ENCODE measurements at places on chromosomes 16 and 17.
A peak's percentile ranks its signal among the peaks of the same experiment; 100 is the strongest.

DNA sequence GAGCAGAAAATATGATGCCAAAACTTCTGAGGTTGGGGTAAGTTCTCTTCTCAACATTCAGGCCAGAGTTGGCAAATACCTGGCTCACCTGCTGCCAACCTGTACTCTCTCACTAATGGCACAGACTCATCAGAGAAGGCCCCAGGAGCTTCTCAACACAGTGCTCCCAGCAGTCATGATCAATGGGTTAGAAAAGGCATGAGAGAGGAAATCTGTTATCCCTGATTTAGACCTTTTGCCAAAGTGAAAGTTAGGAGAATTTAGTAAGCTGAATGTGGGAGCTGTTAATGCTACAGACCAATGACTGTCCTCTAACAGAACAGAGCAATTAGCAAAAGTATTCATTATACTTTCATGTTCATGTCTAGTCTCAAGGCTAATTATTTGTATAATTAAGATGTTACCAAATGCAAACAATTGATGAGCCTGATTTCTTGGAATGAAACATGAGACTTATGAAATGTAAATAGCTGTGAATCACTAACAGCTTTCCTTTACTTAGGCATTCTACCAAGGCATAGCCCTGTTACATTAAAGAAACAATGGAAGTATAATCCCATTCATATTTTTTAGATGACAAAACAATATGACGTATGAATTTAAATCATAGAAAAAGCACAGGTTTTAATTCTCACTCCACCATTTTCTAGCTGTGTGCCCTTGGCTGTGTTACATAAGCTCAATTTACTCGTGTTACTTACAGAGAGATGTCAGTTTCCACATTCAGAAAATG is 68.7 kb upstream of the MARCHF10 start:
- no peaks in the 10 kb centered on the region for H3K27me3 ChIP-seq
- H3K36me3 ChIP-seq = no peaks in the 10 kb centered on the region
- no peak overlapping the region for H3K4me3 ChIP-seq
- DNase-seq = no peak
- H3K4me1 ChIP-seq = peaks cover 19% of the 10 kb centered on the region

DNA sequence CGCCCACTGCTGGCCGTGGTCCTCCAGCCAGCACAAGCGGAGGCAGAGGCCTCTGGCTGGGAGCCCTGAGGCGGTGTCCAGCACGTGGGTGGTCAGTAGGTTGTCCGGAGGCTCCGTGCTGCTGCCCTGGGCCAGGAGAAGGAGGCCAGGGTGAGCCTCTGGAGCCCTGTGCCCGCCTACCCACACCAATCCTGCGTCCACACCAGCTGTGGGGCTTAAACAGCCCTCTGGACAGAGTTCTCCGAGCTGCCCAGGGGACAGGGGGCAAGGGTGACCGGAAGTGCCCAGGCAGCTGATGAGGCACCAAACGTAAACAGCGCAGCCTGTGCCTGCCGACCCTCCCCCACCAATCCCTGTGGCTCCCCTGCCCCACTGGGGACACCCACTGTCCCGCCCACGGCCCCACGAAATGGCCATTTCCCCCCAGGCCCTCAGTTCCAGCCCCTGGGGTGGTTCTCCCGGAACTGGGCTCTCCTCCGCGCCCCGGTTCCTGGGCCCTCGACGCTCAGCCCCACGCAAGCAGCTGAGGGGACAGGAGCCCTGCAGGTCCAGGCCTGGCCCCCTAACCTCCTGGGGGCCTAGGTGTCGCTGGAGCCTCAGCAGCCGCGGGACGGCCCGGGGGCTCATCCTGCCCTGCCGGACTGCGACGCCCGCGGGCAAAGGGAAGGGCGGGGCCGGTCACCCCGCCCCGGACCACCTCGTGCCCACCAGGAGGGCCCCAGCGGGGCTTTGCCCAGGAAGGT is 27.9 kb upstream of the DBNDD1 start:
- H3K27me3 ChIP-seq = peaks cover 9% of the 10 kb centered on the region
- H3K4me3 ChIP-seq = no peak overlapping the region
- H3K27ac ChIP-seq = no peak overlapping the region
- no peaks in the 10 kb centered on the region for H3K4me1 ChIP-seq
- peak; percentile 50 for DNase-seq
- peaks cover 9% of the 10 kb centered on the region for H3K36me3 ChIP-seq

- no peak overlapping the region for H3K4me3 ChIP-seq
- H3K36me3 ChIP-seq = peaks cover 3% of the 10 kb centered on the region
- no peak overlapping the region for H3K27ac ChIP-seq
- H3K4me1 ChIP-seq = peaks cover 2% of the 10 kb centered on the region
- H3K27me3 ChIP-seq = peaks cover 1% of the 10 kb centered on the region
These were observed 57.9 kb upstream of the CACNG4 start for GRCh38 chr17:66906321-66907278.

GRCh38 chr17:76188213-76189016 is 47.4 kb upstream of the FOXJ1 start:
- no peaks in the 10 kb centered on the region for H3K27me3 ChIP-seq
- no peaks in the 10 kb centered on the region for H3K36me3 ChIP-seq
- no peak for DNase-seq
- no peak overlapping the region for H3K27ac ChIP-seq
- H3K4me3 ChIP-seq = no peak overlapping the region

DNA sequence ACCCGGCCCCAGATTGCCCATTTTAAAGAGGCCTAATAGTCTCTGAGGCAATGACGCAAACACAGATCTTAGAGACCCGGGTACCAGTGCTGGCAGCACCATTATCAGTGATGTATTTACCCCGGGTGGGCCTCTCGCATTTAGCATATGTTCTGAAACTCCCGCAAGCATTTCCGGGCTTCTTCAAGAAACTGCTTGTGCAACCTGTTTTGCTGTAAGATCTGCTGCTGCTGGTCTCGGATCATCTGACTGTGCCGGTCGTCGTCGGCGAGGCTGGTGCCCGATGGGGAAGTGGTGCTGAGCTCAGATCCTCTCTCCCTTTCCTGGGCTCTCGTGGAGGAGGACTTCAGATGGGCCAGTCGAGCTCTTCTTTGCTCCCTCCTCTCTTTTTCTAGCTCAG is 12.5 kb downstream of the CEP295NL start:
- H3K27me3 ChIP-seq = peaks cover 3% of the 10 kb centered on the region
- no peak for DNase-seq
- peaks cover 22% of the 10 kb centered on the region for H3K4me1 ChIP-seq
- no peaks in the 10 kb centered on the region for H3K36me3 ChIP-seq

DNA sequence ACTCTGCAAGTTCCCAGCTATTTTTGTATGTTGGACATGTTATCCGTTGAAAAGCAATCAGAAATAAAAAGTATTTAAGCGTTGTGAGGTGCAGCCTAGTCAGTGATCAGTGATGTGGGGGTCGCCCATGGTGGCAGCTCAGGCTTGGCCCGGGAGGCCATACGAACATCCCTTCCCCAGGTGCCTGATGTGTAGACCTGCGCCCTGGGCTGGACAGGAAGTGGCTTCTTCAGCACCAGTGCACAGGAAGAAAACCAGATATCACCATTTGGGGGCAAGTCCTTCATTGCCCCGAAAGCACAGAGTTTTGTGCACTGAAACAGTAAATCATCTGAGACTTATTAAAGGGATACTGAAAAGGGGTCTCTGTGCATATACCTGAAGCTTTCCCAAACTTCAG is 98.9 kb downstream of the SOCS1 start:
- no peak for DNase-seq
- H3K36me3 ChIP-seq = peaks cover 21% of the 10 kb centered on the region
- no peak overlapping the region for H3K27ac ChIP-seq
- H3K4me3 ChIP-seq = no peak overlapping the region
- peaks cover 8% of the 10 kb centered on the region for H3K27me3 ChIP-seq

DNA sequence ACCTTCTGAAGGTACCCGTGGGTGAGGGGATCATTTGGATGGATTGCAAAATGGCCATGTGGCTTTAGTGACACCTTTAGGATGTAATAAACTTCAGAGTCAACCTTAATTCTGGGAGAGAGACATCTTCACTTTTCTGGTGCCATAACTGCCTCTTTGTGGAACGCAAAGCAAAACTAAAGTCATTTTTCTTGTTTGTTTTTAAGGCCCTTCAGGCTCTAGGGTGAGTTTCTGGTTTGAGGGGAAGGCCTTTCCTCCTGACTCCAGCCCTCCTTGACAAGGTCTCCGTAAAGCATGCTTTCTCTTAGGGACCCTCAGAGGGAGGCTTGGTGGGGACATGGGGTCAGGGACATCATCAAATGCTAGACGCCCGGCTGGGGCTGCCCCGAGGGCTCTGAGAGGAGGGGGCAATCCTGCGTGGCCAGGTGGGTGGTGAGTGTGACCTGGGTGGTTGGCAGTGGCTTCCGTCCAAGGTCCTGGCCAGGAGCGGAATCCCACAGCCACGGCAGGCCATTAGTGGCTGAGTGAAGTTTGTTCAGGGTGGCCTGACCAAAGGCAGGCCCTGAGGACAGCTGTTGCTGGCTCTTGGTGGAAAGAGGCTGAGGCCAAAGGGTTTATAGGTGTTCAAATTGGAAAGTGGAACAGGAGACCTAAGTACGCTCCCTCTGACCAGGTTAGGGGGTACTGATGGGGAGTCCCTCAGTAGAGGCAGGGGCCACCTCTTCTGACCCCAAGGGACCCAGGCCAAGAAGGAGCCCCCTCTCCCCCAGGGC is 112.2 kb downstream of the METRNL start:
- no peak overlapping the region for H3K4me3 ChIP-seq
- no peaks in the 10 kb centered on the region for H3K4me1 ChIP-seq
- H3K27me3 ChIP-seq = peaks cover 7% of the 10 kb centered on the region
- no peak for DNase-seq
- no peaks in the 10 kb centered on the region for H3K36me3 ChIP-seq
- no peak overlapping the region for H3K27ac ChIP-seq

DNA sequence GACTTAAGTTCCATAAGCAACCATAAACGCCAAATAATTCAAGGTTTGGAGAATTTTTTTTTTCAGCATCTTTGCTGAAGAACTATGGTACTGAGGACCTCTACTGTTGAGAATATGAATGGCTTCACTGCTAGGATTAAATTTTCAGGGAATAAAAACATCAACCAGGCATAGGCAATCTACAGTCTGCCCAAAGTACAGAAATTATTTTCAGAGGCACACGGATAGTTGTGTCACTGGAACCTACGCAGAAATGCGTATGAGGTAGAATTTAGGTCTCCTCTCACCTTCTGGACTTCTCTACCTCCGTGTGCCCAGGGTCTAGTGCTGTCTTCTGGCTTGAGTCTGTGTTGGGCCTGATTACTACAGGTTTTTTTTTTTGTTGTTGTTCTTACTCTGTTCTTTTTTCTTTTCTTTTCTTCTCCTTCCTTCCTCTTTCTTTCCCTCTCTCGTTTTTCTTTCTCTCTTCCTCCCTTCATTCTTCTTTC is 39.7 kb downstream of the NACA2 start:
- no peak overlapping the region for H3K4me3 ChIP-seq
- H3K4me1 ChIP-seq = no peaks in the 10 kb centered on the region
- no peak overlapping the region for H3K27ac ChIP-seq
- no peaks in the 10 kb centered on the region for H3K36me3 ChIP-seq
- DNase-seq = no peak
- no peaks in the 10 kb centered on the region for H3K27me3 ChIP-seq

- peaks cover 8% of the 10 kb centered on the region for H3K36me3 ChIP-seq
- no peak overlapping the region for H3K4me3 ChIP-seq
- DNase-seq = no peak
- no peak overlapping the region for H3K27ac ChIP-seq
- peaks cover 3% of the 10 kb centered on the region for H3K4me1 ChIP-seq
- peaks cover 19% of the 10 kb centered on the region for H3K27me3 ChIP-seq
These were observed 21.8 kb upstream of the DNAI2 start for GRCh38 chr17:74252211-74252610.

GRCh38 chr17:46832945-46833839 is 14.7 kb upstream of the WNT3 start:
- H3K27ac ChIP-seq = no peak overlapping the region
- H3K4me1 ChIP-seq = peaks cover 15% of the 10 kb centered on the region
- DNase-seq = no peak
- H3K27me3 ChIP-seq = peaks cover 9% of the 10 kb centered on the region

DNA sequence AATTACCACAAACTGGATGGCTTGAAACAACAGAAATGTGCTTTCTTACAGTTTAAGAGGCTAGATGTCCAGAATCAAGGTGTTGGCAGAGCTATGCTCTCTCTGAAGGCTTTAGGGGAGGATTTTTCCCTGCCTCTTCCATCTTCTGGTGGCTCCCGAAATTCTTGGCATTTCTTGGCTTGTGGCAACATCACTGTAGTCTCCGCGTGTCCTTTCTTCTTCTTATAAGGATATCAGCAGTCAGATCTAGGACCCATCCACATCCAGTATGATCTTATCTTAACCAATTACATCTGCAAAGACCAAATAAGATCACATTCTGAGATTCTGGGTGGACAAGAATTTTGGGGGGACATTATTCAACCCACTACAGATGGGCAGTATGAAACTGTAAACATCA is 119.2 kb upstream of the PMFBP1 start:
- H3K27me3 ChIP-seq = no peaks in the 10 kb centered on the region
- H3K27ac ChIP-seq = no peak overlapping the region
- no peak for DNase-seq
- H3K4me1 ChIP-seq = peaks cover 7% of the 10 kb centered on the region
- H3K4me3 ChIP-seq = no peak overlapping the region
- H3K36me3 ChIP-seq = no peaks in the 10 kb centered on the region

- H3K4me1 ChIP-seq = peaks cover 9% of the 10 kb centered on the region
- no peak overlapping the region for H3K27ac ChIP-seq
- H3K27me3 ChIP-seq = peaks cover 6% of the 10 kb centered on the region
- no peak for DNase-seq
- H3K36me3 ChIP-seq = no peaks in the 10 kb centered on the region
These were observed 63.6 kb upstream of the TBX2 start for GRCh38 chr17:61335845-61336655.

- peaks cover 4% of the 10 kb centered on the region for H3K36me3 ChIP-seq
- no peak overlapping the region for H3K27ac ChIP-seq
These were observed 45.2 kb downstream of the MAP1LC3B start for GRCh38 chr16:87437327-87437726.

DNA sequence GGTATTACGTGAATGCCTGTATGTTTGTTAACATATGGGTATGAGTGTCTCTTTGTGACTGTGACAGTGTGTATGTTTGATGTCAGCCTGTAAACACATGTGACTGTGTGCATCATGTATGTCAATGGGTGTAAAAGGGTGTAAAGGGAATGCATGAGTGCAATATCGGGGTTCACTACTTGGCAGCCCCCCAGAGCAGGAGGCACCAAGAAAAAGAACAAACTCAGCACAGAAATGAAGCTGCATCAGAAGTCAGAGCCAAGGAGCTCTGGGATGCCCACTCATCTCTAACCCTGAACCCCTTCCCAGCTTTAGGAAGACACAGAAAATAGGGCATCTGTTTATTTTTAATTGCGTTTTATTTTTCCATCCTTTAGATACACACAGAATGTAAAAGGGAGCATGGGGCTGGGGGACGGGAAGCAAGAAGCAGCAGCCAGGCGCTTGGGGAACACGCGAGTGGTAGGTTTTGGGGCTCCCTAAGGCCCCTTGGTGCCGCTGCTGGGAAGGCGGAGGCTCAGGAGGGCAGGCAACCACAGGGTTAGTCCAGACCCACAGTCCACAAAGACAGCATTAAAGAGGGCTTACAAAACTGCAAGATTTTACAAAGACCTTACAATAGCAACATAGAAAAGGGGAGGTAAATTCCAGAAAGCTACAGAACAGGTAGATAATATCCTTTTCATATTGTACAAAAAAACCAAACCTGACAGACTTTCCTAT is 2.3 kb upstream of the HOXB6 start:
- peaks cover 47% of the 10 kb centered on the region for H3K4me1 ChIP-seq
- peaks cover 51% of the 10 kb centered on the region for H3K27me3 ChIP-seq
- H3K27ac ChIP-seq = no peak overlapping the region
- H3K36me3 ChIP-seq = no peaks in the 10 kb centered on the region
- H3K4me3 ChIP-seq = no peak overlapping the region

Data from endothelial cell (in vitro differentiated cells).